ENCODE measurements at places on chromosomes 2 and 18. TPM values are rescaled to one million over a fixed set of nuclear protein-coding genes. Genes with fewer than 3 reads are reported as not detected.

GRCh38 chr2:55763721-55764120 lies 70.1 kb upstream of the PNPT1 start:
- no peak for ATAC-seq

Gene C1QL2
- 0.14 TPM for total RNA-seq

GRCh38 chr2:109208071-109208950 lies 79.3 kb downstream of the SH3RF3 start:
- ATAC-seq = no peak

DNA sequence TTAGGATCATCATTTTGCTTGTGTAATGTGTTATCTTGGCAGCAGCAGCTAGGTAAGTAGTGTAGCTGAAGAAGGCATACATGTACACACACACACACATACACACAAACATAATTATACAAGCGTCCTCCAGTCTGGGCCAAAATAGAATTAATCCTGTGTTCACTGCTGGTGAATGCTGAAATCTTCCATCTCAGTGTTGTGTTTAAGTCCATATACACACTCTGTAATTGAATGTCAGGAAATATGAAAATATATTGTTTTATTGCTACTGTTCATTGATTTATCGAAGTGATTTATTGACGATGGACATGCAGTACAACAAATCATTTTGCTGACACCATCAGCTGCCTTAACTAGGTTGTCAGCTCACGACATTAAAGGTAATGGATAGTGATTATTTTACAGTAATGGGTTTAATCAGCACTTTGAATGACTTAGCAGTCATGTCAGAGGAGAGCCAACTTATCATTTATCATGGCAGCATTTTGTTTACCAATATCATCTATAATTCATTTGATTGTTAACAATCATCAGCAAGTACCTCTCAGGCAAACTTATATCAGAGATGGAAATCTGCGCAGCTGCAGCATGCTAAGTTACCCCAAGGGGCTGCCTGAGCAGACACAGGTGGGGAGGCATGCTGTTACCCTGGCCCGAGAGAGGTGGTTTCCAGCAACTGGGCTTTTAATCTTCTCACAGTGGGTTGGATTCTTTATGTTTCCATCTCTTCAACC lies 83.7 kb upstream of the FSHR start:
- ATAC-seq = peak; percentile 88

GRCh38 chr2:148720501-148721001 lies 76.0 kb downstream of the EPC2 start:
- peak; percentile 69 for ATAC-seq

Data from motor neuron (in vitro differentiated cells).